ENCODE measurements at places on chromosomes 6 and 20.

DNA sequence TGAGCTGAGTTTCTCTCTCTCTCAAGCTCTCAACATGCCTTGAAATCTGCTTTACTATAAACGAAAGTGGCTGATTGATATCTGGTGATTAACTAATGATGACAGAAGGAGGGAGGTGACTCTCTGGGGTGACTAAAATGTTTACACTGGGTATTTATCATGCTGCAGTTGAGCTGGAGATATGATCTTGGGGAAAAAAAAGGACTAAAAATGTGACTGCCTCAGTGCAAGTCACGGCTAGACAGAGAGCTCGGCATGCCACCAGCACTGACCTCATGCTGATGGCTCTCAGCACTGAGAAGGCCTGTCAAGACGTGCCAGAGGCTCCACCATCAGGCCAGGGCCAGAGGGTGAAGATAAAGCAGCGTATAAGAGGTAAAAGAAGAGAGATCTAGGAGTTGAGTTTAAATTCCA is 103.1 kb upstream of the SPACA1 start:
- no peak for DNase-seq

DNA sequence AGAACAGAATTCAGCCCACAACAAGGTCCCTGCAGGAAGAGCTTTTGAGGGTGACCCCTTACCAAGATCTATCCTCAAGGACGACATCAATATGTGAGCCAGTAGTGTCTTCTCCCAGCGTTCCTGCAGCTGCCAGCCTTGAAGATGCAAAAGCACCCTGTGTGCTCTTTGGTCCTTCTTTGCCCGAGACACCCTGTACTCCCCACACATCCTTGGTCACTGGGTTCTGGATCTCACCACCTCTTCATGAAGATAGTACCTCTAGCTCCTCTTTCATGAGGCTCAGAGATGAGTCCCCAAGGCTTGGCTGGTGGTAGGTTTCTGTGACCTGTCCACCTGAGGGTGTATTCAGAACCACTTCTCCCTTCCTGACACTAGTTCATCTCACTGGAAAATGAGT is 259.6 kb upstream of the FOXQ1 start:
- DNase-seq: no peak

DNA sequence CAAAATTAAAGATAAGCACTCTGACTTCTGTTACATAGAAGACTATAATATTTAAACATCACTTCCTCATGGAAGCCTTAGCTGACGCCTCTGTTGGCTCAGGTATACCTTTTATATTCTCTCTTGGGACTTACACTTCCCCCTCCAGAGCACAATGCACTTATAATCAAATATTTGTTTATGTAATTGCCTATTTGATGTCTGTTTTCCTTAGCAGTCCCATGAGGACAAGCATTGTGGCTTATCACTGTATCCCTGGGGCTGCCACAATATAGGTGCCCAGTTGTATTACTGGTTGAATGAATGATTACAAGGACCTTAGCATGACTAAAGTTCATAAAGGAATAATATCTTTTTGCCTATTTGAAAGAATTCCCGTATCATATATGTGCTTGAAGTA is 186.7 kb upstream of the VGLL2 start:
- peak; percentile 34 for DNase-seq

DNA sequence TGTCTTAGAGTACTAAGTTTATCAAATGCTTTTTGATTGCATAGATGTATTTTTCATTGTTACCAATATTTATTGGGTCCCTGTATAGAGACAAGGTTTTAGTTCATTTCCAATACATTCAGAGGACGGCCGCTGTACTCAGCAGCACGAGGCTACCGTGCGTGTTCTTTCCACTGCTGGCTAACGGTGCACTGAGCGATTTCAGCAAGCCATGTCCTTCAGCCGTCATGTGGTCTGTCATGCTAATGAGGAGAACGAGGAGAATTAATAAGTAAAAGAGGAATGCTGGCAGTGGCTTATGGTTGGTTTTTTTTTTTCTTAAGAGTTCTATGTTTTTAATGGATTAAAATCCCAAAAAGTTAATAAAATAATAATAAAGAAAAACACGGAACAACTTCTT is 253.6 kb downstream of the ARID1B start:
- no peak for DNase-seq

GRCh38 chr6:22157233-22157632 is 139.6 kb downstream of the PRL start:
- no peak for DNase-seq

DNA sequence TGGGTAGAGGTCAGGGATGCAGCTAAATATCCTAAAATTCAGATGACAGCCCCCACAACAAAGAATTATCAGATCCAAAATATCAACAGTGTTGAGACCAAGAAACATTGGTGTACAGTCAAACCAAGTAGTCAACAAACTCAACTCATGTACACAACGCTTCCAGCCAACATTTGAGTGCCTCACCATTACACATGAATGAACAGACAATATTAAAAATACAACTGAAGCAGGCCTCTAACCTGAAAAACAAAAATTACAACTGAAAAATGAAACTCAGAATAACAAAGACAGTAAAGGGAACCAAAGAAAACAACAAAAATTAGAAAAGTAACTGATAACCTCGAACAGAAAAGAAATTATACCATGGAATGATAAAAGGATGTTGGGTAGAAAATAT is 46.2 kb downstream of the HACE1 start:
- DNase-seq: no peak

GRCh38 chr6:68194846-68195478 is 440.1 kb upstream of the ADGRB3 start:
- no peak for DNase-seq

GRCh38 chr6:34239500-34239825 is 2.8 kb downstream of the HMGA1 start:
- DNase-seq: no peak

- no peak for DNase-seq
These were observed 94.5 kb upstream of the FOXP4 start for GRCh38 chr6:41451515-41452163.

- no peak for DNase-seq
These were observed 189.5 kb upstream of the TENT5A start for GRCh38 chr6:81942067-81942370.

- no peak for DNase-seq
These were observed 94.2 kb downstream of the OLIG3 start for GRCh38 chr6:137399881-137400443.

DNA sequence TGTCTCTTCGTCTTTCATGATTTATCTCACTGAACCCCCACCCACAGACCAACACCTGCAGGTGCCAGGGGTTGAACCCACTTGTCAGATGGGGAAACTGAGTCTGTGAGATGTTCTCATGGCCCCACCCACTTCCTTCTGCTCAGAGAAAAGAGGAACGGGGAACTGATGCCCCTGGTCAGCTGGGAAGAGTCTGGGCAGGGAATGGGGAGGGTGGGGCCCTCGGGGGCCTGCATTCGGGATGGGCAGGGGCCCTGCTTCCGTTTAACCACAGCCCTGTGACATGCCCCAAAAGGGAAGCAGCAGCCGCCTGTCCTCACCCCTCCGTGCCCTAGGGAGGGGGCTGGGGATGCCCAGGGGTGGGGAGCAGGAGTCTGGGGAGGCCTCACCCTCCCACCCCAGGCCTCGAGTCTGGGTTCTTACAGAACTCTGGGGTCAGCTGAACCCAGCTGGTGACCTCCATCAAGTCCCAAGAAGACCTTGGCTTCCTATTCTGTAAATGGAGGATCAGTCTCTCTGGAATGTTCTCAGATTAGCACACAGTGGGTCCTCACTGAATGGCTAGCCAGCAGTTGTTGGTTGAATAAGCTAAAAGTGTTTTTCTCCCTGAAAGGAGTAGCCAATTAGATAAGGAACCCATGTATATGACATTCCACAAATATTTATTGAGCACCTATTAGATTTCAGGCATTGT is 81.5 kb downstream of the CEBPB start:
- no peak for DNase-seq

DNA sequence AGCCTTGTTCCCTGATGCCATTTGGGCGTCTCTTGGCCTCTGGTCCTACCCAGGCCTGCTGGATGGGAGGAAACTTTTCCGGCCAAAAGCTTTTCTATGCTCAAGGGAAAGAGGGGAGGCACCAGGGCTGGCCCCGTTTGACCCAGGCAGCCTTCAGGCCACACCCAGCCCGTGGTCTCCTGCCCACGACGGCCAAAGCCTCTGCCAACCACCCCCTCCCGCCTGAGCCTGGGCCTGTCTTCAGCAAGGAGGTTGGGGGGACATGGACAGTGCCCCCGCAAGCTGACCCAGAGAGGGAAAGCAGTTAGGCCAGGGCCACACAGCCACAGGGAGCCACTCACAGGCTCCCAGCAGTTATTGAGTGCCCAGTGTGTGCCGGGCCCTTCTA is 49.5 kb downstream of the SRC start:
- DNase-seq: no peak

- DNase-seq: no peak
These were observed 122.1 kb downstream of the PKHD1 start for GRCh38 chr6:51965222-51965801.

- no peak for DNase-seq
These were observed 127.1 kb downstream of the TFAP2B start for GRCh38 chr6:50945789-50946188.

- no peak for DNase-seq
These were observed 15.3 kb downstream of the NTSR1 start for GRCh38 chr20:62723768-62724450.

DNA sequence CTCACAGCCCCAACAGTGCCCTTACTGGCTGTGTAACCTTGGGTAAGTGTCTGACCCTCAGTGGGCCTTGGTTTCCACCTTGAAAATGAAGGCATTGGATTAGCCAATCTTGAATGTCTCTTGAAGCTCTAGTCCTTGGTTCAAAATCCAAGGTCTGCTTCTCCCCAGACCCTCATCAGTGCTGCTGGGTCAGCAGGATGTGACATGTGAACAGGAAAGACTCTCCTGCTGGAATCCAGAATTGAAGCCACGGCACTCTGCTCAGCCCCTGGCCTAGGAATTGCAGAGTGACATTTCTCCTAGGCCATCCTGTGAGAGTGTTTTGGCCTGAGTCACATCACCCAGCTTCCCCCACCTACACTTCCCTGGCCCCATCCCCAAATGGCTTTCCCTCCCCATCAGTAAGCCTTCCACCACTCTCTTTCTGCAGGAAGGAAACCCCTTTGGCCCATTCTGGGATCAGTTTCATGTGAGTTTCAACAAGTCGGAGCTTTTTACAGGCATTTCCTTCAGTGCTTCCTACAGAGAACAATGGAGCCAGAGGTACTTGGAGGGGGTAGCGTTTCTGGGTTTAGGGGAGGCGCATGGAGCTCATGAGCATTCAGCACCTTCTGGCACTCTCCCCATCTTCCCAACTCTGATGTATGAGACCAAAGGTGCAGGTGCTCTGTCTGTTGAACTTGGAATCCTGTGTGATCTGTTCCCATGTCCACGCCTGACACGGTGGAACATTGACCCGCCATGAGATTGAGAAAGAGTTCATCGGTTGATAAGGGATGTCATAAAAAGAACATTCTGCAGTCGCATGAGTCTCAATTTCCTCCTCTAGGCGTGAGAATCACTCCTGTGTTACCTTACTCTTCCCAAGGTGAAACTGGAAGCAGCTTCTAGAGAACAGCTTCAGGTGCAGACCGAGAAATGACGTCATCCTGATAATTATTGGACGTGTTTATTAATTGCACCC is 8.8 kb downstream of the POFUT1 start:
- DNase-seq: no peak

- DNase-seq: no peak
These were observed 177.8 kb downstream of the VEGFA start for GRCh38 chr6:43947860-43948259.

- no peak for DNase-seq
These were observed 167.4 kb downstream of the COL9A1 start for GRCh38 chr6:70135219-70136160.

GRCh38 chr6:133610227-133610840 is 278.6 kb upstream of the TCF21 start:
- no peak for DNase-seq

DNA sequence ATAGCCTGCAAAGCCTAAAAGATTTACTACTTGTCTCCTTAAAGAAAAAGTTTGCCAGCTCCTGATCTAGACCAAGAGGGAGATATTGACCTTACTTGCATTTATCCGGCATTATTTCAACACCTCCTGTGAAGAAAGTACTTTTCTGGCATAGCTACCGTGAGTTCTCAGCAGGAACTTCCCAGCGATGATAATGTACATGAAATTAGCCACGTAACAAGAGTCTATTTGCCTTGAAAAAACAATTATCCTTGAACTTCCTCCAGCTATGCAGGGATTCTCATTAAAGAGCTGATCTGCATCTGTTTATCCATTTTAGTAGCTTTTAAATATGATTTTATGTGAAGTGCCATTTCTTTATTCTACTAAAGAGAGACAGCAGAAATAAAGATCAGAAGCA is 41.7 kb downstream of the ALDH5A1 start:
- peak; percentile 4 for DNase-seq

DNA sequence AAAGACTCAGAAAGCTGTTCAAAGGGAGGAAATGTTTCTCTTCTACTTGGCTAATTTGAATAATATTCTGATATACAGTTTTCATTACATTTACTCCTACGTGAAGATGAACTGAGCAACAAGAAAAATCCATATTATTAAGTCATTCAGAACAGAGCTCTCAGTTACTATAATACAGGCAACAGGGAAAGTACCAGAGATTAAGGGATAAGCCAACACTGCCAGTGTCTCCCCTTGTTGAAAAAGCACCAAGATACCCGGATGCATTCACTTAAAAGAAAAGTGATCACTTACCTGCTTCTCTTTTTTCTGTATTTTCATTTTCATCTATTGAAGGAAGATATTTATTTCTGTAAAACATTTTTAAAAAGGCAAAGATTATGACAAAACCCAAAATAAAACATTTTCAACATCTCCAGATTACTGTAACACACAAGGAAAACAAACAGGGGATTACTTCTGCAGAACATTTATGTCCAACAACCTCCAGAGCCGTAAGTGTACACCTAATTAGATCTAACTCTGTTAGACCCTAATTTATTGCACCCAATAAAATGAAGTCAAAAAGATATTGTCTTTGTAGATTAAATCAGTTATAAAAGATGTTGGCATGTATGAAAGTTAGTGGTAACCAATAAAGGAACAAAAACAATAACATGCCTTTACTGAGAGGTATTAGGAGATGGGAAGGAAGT is 67.0 kb downstream of the CHD6 start:
- DNase-seq: no peak

DNA sequence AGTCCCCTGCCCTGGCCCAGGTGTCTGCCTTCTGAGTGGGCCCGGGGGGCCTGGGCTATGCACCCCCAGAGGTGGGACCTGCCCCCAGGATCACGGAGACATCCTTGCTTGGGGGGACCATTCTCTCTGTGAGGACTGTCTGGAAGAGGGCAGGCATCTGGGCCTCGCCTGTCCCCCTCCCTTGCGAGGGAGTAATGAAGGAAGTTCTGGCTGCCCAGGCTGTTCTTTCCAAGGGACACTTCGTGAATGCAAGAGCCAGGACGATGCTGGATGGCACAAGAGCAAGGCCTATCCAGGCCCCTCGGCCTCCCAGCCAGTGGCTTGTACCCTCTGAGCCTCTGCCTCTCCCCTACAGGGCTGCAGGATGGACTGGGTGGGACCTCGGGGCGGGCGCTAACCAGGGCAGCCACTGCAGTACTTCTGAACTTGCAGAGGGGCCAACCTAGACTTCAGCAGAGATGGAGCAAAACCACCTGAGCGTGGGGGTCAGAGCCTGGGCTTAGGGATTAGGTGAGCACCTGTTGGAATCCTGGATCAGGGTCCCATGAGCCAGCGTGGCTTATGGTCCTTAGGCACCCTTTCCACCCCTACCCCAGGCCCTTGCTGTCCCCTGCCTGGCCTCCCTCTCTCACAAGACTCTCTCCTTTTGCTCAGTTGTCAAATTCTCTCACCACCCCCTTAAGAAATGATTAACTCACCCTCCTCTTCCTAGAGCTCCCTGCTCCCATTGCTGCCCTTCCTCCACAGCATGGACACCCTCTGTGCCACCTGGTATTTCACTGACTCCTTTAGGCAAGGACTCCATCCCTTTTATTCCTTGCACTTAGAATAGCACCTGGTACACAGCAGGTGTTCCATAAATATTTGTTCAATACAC is 53.2 kb downstream of the CTCFL start:
- DNase-seq: no peak
